Activated B cell treated with CpG ODN at 0.5 μM for 24 hours (primary cell): ENCODE measurements at places on chromosomes 7 and 10. TPM values are rescaled to one million over a fixed set of nuclear protein-coding genes. Genes with fewer than 3 reads are reported as not detected.
A peak's percentile ranks its signal among the peaks of the same experiment; 100 is the strongest.

The SPDYE6 gene
- total RNA-seq = not detected in 2 replicates

The EGFR gene
- not detected in 2 replicates for total RNA-seq

The NUDCD3 gene
- total RNA-seq = 80.7 and 85.1 TPM in 2 replicates

The C10orf62 gene
- not detected in 2 replicates for total RNA-seq

The CPA4 gene
- not detected in 2 replicates for total RNA-seq

The SYT15B gene
- 0.12 TPM in 1 of 2 replicates, not detected in the other for total RNA-seq

The CYP3A4 gene
- not detected in 2 replicates for total RNA-seq

The SEMA3A gene
- total RNA-seq = not detected in 2 replicates

The CYP17A1 gene
- not detected in 2 replicates for total RNA-seq

DNA sequence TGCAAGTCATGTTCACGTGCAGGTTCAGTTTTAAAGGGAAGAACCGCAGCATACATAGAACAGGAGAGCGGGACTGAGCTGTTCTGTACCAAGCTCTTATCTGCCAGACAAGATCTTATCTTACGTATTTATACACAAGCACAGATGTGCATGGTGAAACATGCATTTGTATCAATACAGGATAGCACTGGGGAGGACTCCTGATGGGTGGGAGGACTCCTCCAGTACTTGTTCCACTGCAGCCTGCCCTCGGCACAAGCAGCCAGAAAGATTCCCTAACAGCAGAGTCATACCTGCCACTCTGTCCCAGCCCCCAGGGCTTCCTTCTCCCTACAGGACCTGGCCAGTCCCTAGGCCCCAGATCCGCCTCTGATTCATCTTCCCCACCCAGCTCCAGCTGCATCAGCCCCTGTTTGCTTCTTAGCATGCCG is 13.2 kb upstream of the PRKCQ start:
- DNase-seq = no peak

- no peak for DNase-seq
These were observed 36.9 kb downstream of the NAMPT start for GRCh38 chr7:106247841-106248240.

DNA sequence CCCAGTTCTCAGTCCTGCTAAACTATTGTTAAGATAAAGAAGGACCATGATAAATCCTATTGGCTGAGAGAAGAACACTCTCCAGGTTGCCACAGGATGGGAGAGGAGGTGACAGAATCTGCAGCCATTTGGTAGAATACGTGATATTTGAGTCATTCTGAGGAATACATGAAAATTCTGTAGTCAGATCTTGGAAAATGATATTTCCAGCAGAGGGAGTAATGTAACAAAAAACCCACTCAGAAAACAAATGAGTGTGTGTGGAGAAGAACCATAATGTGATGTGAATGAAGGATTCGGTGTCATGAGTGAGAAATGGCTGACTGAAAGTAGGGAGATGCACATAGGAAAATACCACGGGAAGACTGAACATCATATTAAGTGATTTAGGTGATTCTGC is 128.5 kb upstream of the PFKP start:
- DNase-seq = no peak

- no peak for DNase-seq
These were observed 15.7 kb upstream of the ARMC3 start for GRCh38 chr10:22911889-22912762.

DNA sequence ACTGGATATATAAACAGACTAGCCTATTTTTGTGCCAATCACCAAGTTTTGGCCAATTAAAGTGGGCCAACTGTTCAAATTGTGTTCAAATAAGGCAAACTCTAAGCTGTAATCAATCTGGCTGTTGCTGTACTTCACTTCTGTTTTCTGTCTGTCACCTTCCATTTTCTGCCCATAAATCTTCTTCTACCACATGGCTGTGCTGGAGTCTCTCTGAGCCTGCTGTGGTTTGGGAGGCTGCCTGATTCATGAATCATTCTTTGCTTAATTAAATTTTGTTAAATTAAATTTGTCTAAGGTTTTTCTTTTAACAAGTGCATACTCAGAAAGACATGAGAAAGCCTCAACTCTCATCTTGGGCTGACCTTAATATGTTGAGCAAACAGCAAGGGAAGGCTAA is 172.6 kb upstream of the VIPR2 start:
- no peak for DNase-seq

GRCh38 chr10:89829887-89830269 is 128.5 kb downstream of the KIF20B start:
- DNase-seq = no peak

DNA sequence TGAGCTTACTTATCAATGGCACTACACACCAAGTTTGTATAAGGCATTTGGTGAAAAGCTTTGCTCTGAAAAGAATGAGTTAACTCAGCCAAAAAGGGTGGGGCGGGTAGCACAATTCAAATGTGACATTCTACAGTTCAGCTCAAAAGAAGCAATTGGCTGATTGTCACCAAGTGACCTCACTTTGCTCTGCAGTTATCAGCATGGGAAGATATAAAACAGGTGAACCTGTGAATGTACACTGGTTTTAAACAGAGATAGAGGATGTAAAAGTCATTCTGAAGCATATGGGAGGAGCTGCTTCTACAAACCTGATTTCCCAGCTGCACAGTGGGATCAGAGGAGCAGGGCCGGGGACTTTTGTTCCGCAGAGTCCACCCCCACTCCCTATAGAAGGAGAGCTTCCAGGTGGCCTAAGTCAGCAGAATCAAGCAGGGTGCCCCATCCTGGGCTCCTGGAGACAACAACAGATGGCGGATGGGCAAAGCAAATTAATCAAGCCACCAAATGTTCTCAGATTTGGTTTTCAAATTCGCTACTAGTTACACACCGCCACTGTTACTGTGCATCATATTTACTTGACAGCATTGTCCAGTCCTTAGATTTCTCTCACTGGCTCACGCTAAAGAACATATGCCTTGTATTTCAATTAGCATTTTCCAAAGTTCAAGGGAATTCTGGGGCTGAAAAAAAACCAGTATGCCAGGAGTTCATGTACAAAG is 27.5 kb upstream of the NPVF start:
- DNase-seq = no peak

GRCh38 chr7:157865351-157866165 is 528.8 kb downstream of the DNAJB6 start:
- no peak for DNase-seq

- no peak for DNase-seq
These were observed at the start of gene CCL24 for GRCh38 chr7:75813781-75814236. TSS of gene CCL24 (minus strand) at chr7:75813806. CDS start at chr7:75813715, 91 bp downstream.

- no peak for DNase-seq
These were observed 38.5 kb downstream of the CDK1 start for GRCh38 chr10:60816628-60817397.

DNA sequence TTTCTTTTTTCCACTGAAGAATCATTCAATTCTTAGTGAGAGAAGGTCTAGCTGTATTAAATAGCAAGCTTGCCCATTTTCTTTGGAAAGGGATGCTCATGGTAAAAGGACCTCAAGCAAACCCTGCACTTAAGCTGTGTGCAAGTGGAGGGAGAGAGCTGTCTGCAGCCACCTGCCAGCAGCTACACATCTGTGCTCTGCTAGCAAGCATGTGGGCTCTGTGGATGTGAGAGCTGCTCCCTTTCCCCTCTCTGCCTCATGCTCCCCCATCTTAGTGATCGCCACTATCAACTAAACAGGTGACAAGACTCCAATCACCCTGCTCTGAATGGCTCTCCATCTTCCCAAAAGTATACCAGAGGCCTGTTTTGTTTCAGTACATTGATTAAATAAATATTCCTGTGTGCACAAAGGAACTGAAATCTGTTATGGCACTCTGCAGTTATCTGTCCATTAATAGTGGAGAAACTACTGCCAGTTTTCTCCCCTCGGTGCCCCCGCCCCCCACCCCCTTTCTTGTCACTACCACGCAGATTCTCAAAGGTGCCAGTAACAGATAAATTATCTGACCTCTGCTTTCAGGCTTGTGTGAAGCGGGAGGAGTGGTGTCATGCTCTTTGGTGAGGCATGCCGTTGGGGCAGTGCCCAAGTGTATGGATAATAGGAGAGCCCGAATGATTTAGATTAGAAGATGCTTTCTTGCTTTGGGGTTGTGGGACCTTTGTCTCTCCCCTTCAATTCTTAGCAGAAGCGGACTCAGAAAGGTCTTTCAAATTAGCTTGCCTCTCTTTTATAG is 26.4 kb downstream of the AUTS2 start:
- DNase-seq = no peak

GRCh38 chr10:43204943-43205671 is 61.8 kb downstream of the RASGEF1A start:
- peak; percentile 35 for DNase-seq

- no peak for DNase-seq
These were observed 146.4 kb upstream of the LYZL2 start for GRCh38 chr10:30775779-30776591.

- DNase-seq = no peak
These were observed 400.1 kb downstream of the TNS3 start for GRCh38 chr7:47181746-47182361.

DNA sequence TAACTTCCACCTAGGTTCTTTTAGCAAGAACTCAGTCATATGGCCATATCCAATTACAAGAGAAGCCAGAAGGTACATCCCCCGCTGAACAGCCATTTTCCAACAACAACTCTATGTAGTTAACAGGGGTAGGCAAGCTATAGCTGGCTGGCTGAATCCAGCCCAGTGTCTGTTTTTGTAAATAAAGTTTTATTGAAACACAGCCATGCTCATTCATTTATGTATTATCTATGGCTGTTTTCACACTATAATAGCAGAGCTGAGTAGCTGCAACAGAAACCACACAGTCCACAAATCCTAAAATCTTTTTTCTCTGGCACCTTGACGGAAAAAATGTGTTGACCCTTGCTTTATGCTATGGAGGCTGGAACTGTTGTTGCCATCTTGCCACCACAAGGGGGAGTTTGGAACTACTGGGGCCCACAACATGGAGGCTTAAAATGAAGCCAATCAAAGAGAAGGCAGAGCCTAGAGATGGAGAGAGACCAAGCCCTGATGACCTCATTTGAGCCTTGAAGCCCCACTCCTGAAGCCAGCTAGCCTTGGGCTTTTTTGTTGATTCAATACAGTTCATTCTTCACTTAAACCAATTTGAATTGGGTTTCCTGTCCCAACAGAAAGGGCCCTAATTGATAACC is 33.3 kb upstream of the XPNPEP1 start:
- DNase-seq = no peak

GRCh38 chr10:74337330-74338016 is 186.5 kb downstream of the ADK start:
- DNase-seq = no peak

- DNase-seq = no peak
These were observed 593.5 kb upstream of the MGMT start for GRCh38 chr10:128873411-128874054.

DNA sequence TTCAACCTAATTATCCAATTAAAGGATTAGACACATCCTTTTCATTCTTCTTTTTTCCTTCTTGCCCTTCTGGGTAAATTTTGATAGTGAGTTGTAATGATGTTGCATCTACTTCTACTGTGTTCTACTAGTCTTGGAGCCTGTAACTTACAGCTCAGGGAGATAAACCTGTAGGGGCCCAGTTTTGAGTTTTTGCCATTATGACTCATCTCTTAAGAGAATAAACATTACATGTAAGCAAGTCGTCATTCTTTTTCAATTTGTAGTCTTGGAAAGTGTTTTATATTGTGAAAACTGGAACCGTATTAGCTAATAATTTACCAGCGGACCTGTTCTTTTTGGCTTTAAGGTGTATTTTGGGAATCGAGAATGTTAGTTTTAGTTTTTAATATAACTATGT is 89.7 kb upstream of the RPA3 start:
- no peak for DNase-seq
